ENCODE measurements at places on chromosomes 13 and 19. TPM values are rescaled to one million over a fixed set of nuclear protein-coding genes. Genes with fewer than 3 reads are reported as not detected.

The CCDC8 gene
- total RNA-seq, result 42.6 TPM

- DNase-seq, result peak; percentile 14
Measured at GRCh38 chr13:20301403-20302071, 69.4 kb upstream of the GJB6 start.

The MCEMP1 gene
- total RNA-seq, result 0.26 TPM

DNA sequence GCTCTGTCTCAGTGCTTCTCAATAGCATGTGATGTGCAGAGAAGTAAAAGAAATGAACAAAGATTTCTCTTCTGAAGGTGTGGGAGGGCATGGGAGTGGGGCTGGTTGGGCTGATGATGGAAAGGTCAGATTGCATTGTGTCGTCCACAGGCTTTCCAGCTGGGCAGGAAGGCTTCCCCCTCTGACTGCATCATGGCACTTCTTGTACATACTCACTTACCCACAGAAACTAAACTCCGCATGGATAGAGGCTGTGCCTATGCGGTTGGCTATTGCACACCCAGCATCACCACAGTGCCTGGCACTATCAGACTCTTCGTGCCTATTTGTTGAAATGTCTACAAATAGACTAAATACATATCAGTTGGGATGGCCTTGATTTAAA lies 24.4 kb upstream of the TNFSF11 start:
- no peak for DNase-seq

The MEIOSIN gene
- total RNA-seq, result not detected

GRCh38 chr19:13164343-13165161 lies 14.3 kb downstream of the IER2 start:
- DNase-seq, result peak; percentile 86

GRCh38 chr13:26465514-26465913 lies 92.0 kb upstream of the WASF3 start:
- no peak for DNase-seq

DNA sequence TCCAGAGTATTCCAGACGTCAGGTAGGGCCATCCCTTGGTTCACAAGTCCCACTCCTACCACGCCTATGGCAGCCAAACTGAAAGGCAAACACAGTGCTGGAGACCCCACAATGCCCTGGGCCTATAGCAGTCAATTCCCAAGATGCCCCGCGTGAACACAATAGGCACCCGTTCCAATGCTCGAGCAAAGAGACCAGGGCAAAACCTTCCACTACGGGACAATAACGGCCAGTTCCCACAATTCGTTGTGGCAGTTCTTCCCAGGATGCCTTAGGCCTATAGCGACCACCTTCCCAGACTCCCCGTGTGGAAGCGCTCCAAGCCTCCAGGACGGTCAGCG lies 538 bp downstream of the ZNF428 start:
- no peak for DNase-seq

The ZNF780A gene
- 33.3 TPM for total RNA-seq

The PDE4C gene
- total RNA-seq, result 1.7 TPM

DNA sequence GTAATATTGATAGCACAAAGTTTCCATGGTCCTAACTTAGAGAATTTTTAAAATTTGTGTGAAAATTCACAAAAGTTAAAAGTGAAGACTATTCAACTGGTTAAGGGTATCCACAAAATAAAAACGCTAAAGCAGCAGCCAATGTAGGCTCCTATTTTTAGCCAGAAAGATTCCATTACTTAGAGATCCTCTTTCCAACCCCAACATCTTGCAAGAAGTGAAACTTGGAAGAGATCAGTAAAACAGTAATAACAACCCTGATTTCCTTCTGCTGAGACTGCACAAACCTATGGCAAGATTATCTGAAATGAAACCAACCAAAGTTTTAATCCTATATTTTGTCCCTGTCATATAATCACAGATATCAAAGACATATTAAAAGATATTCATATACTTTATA lies 8.5 kb downstream of the TBC1D4 start:
- no peak for DNase-seq

DNA sequence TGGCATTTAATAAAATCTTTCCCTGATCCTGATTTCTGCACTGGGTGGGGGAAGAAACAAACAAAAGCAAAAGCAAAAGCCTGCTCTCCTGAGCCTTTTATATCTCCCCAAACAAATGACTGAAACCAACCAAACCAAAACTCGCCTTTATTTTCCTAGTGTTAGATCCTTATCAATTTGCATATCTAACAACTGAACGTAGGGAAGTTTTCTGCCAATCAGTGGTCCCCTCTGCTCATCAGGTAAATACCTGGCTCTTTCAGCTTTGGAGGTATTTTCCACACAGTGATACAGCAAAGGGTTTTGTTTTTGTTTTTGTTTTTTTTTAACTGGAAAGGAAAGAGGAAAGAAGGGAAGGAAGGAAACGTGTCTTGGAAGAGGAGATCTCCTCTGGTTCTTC lies 3.3 kb downstream of the AMER2 start:
- DNase-seq, result no peak

The RNF225 gene
- not detected for total RNA-seq

GRCh38 chr13:111158136-111158805 lies 43.2 kb downstream of the ARHGEF7 start:
- DNase-seq, result no peak

All from urinary bladder (tissue), 4 donors.